Activated CD4-positive, alpha-beta memory T cell treated with anti-CD3 and anti-CD28 coated beads, Interleukin-2, amount 10 ng/mL, durations not matched to agents 7 days and 5 days (primary cell): ENCODE measurements at places on chromosomes 2 and 18. TPM values are rescaled to one million over a fixed set of nuclear protein-coding genes. Genes with fewer than 3 reads are reported as not detected.

DNA sequence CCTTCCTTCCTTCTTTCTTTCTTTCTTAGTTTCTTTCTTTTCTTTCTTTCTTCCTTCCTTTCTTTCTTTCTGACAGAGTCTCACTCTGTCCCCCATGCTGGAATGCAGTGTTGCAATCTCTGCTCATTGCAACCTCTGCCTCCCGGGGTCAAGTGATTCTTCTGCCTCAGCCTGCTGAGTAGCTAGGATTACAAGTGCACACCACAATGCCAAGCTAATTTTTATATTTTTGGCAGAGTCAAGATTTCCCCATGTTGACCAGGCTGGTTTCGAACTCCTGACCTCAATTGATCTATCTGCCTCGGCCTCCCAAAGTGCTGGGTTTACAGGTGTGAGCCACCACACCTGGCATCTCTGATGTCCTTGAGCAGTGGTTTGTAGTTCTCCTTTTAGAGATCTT, 48.5 kb downstream of the IL1R2 start:
- no peak for DNase-seq

DNA sequence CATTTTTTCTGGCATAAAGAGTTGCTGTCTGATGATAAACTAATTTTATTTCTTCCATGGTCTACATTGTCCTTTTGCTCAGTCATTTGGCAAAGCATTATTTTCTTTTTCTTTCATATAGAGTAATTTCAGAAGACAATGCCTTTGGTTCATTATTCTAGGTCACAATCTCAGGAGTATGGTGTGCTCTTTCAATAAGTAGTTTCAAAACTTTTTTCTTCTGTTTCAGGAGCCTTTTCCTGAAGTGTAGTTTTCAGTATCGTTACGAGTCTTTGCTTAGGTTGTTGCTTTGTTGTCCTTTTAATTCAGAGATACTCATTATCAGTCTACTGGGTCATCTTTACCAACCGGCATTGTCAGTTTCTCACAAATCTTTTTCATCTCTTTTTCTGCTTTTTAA, 100.4 kb upstream of the GPC1 start:
- no peak for DNase-seq

DNA sequence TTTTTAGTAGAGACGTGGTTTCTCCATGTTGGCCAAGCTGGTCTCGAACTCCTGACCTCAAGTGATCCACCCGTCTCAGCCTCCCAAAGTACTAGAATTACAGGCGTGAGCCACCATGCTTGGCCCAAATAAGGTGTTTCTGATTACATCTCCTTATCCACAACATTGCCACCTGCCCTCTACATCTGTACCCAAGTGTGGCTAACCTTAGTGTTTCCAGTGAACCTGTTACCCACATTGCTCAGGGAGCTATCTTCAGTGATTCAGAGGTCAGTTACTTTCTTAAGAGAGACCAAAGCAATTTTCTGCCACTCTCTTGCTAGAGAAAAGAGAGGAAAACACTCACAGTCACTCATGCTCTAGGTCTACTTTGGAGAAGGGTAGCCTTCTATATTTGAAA, 115.0 kb upstream of the SLC39A10 start:
- DNase-seq = no peak

GRCh38 chr18:12844391-12844790, 39.6 kb downstream of the PTPN2 start:
- DNase-seq = no peak

GRCh38 chr2:52686935-52687334, 1080.7 kb upstream of the CHAC2 start:
- DNase-seq = no peak

- DNase-seq = no peak
These were observed 32.0 kb upstream of the GRHL1 start for GRCh38 chr2:9919512-9919911.

Gene ERFE
- not detected for total RNA-seq

DNA sequence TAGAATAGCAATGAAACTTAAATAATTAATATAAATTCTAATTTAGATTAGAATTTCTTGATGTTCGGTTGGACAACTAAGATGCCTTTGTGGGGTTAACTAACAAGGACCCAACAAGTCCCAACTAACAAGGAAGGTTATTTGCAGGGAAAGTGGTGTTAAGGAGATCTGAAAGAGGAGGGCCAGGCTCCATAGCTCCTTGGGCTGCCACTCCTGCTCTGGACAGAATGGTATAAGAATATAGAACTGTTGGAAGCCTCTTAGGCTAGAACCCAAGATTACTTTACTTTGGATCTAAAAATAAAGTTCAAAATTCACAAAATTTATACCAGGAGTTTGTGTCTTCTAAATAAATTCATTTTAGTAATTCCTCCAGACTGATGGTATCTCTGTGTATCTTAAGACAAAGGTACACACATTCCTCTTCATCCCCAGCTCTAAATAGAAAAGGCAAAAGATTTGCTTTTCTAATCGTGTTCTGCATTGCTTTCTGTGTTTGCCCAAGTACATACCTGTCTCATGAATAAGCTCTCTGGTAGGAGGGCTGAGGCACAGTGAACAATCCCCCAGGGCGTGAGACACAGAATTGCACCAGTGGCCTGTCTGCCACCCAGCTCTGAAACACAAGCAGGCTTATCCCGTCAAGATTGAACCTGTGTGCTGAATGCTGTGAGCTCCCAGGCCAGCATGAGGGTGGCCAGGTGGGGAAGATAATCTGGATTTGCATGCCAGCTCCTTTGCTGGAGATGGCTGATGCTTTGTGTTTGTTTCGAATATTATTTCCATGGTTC, 176.0 kb downstream of the ACKR3 start:
- DNase-seq = no peak

Gene PSMD1
- total RNA-seq = 80.0 TPM

DNA sequence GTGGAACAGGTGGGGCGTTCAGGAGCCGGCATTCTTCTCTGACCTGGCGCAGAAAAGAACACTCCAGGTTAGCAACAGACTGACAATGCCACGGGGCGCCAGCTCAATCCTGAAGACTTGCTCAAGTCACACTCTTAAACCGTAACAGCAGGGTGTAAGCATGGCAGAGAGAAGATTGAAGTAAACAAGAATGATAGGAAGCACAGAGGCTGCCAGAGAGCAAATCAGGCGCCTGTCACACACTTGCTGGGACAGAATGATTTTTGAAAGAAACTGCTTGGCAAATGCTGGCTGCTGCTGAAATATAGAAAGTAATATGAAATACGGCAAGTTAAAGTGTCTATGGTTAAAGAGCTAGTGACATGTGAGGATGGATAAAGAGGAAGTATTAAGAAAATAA, 80.5 kb downstream of the MEP1B start:
- DNase-seq = no peak

- DNase-seq = no peak
These were observed 2.0 kb downstream of the LIMS1 start for GRCh38 chr2:108536133-108536780.

Gene ZSWIM2
- not detected for total RNA-seq

Gene CPO
- not detected for total RNA-seq

DNA sequence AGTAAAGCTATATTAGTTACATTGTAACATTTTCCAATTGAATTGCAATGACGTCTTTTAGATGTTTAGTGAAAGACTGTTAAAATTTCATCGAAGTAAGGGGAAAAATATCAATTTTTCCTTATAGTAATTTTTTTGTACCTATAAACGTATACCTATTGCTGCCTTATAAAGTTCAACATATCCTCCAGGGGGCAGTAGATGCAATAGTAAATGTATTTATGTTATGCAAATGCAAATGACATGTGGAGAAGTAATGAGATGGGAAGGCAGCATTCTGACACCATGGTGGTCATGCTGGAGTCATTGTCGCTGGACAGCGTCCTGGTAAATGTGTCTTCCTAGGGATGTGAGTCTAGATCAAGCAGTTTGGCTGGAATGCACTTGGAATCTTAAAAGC, 38.7 kb downstream of the MSTN start:
- no peak for DNase-seq

Gene AKAIN1
- not detected for total RNA-seq

- DNase-seq = no peak
These were observed 3.1 kb downstream of the TTC21B start for GRCh38 chr2:165950438-165950837.

- no peak for DNase-seq
These were observed 44.9 kb downstream of the DYSF start for GRCh38 chr2:71498261-71498701.

Gene SPATA3
- total RNA-seq = not detected

Gene SGO2
- 44.2 TPM for total RNA-seq

Gene IL18RAP
- total RNA-seq = 7.2 TPM

GRCh38 chr18:23877371-23877770, 137.2 kb upstream of the TTC39C start:
- no peak for DNase-seq

DNA sequence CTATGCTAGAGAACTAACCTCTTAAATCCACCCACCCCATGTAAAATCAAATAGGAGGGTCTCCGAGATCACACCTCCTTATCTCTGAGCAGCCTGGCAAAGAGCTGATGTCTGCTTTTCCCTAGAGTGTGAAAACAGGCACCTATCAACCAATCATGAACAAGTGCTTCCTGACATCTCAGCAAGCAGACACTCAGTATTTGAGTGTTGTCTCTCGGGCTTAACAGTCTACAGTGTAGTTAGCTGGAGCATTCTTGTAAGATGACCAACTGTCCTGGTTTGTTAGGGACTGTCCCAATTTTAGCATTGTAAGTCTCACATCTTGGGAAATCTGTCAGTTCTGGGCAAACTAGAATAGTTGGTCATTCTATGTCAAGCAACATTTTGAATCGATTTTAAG, 26.4 kb downstream of the MARCHF4 start:
- no peak for DNase-seq

- no peak for DNase-seq
These were observed 331.8 kb upstream of the MYT1L start for GRCh38 chr2:2662847-2663356.

- DNase-seq = no peak
These were observed 119.2 kb downstream of the PAX3 start for GRCh38 chr2:222179592-222179991.

- no peak for DNase-seq
These were observed 80.0 kb downstream of the RHBDD1 start for GRCh38 chr2:226915846-226916360.

GRCh38 chr18:28063271-28063761, 113.6 kb downstream of the CDH2 start:
- no peak for DNase-seq

Gene ANKRD53
- total RNA-seq = not detected

Gene VIL1
- not detected for total RNA-seq

DNA sequence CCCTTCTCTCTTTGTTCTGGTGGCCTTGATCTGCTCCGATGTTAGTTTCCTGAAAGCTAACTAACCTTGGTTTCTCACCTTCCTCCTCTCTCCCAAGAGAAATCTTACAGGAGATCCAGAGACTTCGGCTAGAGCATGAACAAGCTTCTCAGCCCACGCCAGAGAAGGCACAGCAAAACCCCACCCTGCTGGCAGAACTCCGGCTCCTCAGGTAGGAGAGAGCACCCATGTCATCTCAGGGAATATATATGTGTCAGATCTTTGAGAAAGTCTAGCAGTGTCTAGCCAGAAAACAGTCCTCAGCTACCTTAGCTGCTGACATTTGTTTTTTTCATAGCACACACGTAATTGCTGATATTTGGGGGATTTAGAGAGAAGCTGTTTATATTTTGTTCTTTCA, 148.1 kb downstream of the DTNA start:
- DNase-seq = no peak

- no peak for DNase-seq
These were observed 90.2 kb upstream of the SLC25A52 start for GRCh38 chr18:31850844-31851243.

DNA sequence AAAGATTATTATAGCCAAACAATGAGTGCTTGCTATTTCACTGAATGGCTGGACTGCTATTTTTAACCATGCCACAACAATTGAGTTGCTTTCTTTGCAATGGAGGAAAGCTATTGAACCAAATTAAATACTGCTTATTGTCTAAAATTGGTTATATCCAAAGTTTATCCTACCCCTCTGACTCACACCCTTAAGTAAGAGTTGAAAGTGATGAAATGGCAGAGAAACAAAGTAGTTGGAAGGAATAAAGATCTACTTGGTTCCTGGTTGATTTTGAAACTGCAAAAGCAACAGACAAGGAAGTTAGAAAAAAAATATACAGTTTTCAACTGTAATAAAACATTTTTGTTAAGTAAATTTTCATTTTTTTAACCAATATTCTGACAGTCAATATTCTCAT, 47.5 kb downstream of the EML4 start:
- no peak for DNase-seq

DNA sequence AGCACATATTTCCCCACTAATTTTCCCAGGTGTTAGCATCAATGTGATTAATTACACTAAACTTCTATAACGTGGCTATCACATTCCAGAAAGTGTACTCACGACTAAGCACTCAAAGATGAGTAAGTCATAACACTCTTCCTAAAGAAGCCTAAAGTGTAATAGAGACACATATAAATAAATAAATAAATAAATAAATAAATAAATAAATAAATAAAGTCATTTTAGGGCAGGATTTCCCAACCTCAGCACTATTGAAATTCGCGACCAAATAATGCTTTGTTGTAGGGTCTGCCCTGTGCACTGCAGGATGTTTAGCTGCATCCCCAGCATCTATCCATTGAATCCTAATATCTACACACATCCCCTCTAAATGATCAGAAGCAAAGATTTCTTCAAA, 390.9 kb downstream of the CDH7 start:
- no peak for DNase-seq

DNA sequence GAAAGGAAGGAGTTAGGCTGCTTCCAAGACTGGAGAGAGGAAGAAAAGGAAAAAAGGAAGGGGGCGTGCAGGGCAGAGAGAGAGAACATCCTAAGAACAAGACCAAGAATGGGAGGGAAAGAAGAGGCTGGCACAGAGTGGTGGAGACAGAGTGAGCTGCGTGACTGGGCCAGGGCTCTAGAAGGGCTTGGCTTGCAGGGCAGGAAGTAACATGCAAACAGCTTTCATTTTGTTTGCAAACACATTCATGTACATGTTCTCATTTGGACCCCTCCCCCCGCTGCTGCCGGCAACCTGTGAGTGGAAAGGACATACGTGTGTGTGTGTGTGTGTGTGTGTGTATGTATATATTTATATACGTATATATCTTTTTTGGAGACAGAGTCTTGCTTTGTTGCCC, 46.8 kb upstream of the DNMT3A start:
- no peak for DNase-seq

Gene MAL
- total RNA-seq = 210 TPM

DNA sequence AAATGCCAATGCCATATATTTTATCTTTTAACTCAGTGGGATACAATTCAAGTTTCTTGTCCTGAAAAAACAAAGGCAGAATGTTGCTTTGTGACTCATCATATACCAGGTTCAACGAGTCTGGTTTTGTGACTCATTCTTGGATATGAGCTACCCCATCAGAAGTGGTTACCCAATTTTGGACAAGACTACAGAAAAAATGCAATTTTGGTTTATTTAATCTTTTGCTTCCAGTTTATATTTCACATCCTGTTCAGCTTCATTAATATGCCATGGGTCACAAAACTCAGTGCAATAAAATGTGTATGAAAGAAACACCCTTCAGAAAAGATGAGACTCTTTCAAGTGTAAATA, 25.0 kb downstream of the FN1 start:
- no peak for DNase-seq

GRCh38 chr2:216078776-216079175, 2.8 kb downstream of the PECR start:
- DNase-seq = no peak
